ENCODE measurements at places on chromosomes 4 and X.
A peak's percentile ranks its signal among the peaks of the same experiment; 100 is the strongest.

DNA sequence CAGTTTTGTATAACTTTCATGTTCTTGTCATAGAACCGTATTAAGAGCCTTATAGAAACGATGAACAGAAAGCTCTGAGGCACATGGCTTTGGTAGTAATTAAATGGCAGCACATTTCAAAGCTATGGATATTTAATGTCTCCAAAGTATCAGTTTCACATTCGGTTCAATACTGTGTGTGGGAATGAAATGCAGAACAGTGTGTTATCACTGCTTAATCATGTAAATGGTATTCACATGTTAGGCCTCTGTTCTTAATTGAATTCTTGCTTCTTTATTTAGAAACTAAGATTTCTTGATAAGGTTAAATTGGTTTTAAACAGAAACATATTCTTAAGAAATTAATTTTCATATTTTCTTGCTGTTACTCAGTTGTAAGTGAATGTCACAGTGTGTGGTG lies 701.0 kb upstream of the PITX2 start:
- no peak for DNase-seq

DNA sequence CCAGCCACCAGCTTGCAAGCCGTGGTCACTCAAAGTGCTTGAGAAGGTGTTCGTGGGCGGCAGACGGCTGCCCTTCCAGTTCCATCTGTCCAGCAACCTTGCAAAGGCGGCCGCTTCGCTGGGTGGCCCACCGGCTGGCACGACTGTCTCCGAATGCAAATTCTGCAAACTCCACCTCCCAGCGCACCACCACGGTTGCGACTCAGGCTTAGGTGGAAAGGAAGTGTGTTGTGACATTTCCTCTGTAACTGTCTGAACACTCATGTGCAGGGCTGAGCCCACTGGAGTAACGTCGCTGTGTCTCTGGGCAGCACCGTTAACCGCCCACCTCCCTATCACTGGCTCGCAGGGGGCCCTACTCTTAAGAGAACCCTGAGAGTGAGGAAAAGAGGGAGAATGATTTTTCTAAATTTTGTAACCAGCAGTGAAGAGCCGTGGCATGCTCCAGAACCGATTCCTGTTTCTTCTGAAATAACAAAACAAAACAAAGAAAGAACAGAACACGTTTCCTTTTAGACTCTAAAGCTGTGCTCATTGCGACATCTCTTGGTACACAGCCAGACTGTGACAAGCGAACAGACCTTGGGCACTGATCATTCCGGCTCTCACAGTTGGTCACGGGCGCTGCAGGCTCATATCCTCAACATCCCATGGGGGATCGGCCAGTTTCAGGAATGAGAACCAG lies at the start of gene P2RY8:
TSS of gene P2RY8 (minus strand) at position 155 of the 685 bp plus-strand sequence. CDS start 70,627 bp downstream, outside the sequence.
- peak; percentile 35 for DNase-seq

- no peak for DNase-seq
These were observed 911.8 kb downstream of the CENPC start for GRCh38 chr4:66633477-66633876.

GRCh38 chrX:65783746-65784145 lies 116.3 kb downstream of the MSN start:
- no peak for DNase-seq

DNA sequence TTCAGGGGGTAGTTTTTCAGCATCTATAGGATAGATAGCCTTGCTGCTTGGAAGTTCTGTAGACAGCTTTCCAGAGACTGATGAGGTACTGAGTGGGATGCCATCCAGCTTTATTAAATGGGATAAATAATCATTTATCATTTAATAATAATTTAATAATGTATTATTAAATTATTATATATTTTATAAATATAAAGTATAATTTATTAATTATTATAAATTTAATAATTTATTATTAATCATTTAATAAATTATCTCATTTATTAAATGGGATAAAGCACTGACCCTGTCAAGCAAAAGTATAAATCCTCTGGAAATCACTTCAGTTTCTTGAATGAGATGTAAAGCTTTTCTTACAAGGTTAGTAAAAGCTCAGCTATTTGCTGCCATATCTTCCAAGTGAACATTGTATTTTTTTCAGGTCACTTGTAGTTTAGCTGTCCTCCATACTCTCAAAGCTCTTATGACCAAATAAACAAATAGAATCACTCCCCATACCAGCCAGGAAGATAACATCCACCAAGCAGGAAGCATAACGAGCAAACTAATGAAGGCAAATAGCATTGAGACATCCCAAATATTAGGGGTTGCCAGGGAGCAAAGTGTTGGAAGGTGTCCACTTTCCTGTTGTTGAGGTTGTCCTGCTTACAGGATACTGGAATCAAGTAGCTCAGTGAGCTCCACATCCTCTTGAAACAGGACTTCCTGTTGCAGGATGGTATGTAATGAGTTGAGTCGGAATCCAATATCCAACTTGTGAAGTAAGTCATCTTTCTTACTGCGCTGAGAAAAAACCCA lies 88.9 kb downstream of the ZNF674 start:
- no peak for DNase-seq

- no peak for DNase-seq
These were observed 61.3 kb downstream of the SEPTIN11 start for GRCh38 chr4:77010841-77011354.

GRCh38 chr4:98470831-98471230 lies 187.6 kb downstream of the TSPAN5 start:
- DNase-seq = no peak

Measured in small intestine (tissue), 16 donors.